ENCODE measurements at places on chromosomes 2 and 18.

- no peak for DNase-seq
Observed at GRCh38 chr2:226664140-226664539, 135.5 kb downstream of the IRS1 start.

DNA sequence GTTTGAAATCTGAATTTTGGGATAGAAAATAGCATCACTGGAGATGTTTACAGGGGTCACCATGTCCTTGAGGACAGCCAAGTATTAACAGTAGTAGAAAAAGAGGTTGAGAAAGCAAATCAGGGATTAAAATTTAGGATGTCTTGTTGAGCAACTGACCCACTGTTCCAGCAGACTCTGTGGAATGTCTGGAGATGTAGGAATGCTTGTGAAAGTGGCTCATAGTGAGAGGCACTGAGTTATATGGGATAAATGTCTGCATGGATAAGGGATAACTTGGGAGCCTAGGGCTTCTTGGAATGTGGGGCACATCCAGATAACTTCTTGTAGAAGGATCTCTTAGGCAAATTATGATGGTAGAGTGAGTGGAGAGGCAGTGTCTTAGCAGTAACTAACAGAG, 495.0 kb downstream of the TMX3 start:
- DNase-seq, result no peak

DNA sequence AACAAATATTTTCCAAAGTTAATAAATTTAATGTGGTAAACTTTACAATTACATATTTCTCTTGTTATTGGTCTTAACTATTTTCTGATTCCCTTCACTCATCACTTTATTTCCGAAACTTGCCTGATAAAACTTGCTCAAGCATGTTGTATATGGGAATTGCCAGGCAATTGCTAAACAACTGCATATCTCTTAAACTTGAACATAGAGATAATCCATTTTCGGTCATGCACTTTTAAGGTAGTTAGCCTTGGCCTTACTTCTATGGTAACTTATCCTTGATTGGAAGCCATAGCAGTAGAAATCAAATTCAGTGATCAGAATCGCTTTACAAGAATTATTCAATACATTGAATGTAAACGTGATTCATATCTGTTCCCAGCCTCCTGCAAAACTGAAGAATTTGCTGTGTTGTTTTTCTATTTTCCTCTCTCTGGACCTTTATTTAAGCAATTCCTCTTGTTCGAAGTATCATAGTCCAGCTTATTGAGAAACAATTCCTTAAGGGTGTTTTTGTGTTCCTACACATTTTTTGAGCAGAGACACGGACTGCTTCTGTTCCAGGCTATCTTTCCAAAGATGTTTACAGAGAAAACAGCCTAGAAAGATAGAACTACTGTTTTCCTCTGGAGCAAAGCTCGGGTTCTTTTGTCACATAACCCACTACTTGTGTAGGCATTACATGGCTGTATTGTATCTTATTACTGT, 674.3 kb downstream of the IRS1 start:
- DNase-seq, result no peak

DNA sequence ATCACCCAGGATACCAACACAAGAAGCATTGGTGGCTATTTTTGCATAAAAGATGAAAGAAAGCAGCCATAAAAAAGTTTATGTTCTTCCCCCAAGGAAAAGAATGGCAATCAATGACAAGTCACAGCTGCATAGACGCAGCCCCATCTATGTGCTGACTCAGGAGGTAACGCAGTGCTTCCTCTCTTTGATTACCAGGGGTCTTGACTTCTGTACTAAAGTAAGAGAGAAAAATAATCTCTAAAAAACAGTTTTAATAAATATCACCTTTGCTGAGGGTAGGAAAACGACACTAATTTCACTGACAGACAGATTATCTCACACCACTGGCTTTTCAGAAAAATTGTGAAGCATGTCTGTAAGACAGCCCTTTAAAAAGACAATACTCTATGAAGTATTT, 33.9 kb upstream of the EVA1A start:
- no peak for DNase-seq

GRCh38 chr2:178943745-178944144, 106.2 kb downstream of the CCDC141 start:
- DNase-seq, result no peak

- DNase-seq, result peak; percentile 51
Observed at GRCh38 chr2:64750001-64750816, 96.5 kb upstream of the SERTAD2 start.

DNA sequence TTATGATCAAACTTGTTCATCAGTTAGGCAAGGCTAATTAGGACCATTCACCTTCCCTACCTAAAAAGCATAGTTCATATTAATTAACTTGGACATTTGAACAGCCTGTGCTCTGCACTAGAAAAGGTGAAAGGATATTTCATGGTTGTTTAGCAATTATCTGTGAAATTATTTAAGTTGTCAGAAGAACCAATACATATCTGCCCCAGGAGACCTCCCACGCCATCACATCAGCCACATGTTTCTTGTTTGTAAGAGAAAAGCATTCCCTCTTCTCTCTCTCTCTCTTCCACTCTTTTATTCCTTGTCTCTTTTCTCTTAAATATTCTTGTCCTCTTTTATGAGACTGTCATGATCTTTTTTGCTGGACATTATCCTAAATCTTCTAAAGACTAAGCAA, 282.0 kb upstream of the RND3 start:
- DNase-seq, result no peak

DNA sequence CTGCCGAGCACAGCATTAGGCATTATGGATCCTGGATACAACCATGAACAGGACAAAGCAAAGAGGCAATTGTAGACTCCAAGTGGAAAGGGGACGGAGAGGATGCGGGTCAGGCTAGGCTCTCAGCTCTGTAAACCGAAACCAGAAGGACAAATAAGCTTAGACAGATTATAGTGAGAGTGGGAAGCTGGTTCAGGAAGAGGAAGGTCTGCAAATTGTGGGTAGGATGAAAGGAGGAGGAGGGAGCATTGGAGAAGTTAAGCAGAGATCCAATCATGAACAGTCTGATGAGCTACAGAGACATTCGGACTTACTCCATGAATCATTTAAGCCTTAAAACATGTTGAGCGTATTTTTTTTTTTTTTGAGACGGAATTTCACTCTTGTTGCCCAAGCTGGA, 3.0 kb downstream of the MSH6 start:
- no peak for DNase-seq

DNA sequence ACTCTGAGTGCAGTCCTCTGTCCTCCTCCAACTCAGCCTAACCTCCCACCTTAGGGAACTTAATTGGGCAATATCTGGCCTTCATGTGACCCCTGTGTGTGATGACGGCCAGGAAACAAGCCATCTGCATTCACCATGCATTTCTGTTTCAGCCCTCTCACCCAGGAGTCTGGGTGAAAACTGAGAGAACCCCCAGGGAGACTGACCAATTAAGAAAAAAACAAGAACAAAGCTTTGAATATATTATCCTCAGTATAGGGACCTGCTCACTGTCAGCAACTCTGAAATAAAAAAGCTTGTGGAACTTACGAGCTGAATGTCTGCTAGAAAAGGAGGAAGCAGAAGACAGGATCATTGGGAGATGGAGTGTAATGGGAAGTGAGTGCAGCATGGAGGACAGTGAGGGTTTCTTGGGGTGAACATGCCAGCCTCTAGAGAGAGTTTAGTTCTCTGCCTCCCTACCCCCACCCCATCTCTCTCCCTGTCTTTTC, 9.5 kb downstream of the MAPRE2 start:
- no peak for DNase-seq

- peak; percentile 60 for DNase-seq
Observed at GRCh38 chr18:394987-395362, 105.5 kb downstream of the COLEC12 start.

- DNase-seq, result no peak
Observed at GRCh38 chr18:50289108-50289443, 1.6 kb upstream of the CXXC1 start.

- no peak for DNase-seq
Observed at GRCh38 chr2:203739351-203739750, 32.9 kb downstream of the CD28 start.

- DNase-seq, result no peak
Observed at GRCh38 chr18:8882632-8883408, 177.5 kb downstream of the MTCL1 start.

DNA sequence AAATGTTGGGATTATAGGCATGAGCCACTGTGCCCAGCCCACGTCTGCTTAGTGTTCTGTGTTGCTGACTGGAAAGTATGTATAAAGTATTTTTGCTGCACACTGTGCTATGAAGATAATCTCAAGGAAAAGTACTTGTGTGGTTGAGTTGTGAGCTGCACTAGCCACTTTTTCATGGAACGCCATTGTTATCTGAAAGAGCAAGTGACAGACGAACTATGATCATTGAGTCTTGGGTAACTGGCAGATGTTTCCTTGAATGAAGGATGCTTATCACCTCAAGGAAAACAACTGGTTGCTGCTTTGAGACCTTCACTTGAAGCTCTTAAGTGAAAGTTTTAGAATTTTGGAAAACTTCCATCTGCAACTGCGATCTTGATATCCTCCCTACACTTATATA, 82.2 kb upstream of the KCTD1 start:
- DNase-seq, result no peak

GRCh38 chr2:53040536-53041229, 726.9 kb upstream of the CHAC2 start:
- no peak for DNase-seq

GRCh38 chr2:34789169-34789568, 1190.1 kb upstream of the FAM98A start:
- no peak for DNase-seq

DNA sequence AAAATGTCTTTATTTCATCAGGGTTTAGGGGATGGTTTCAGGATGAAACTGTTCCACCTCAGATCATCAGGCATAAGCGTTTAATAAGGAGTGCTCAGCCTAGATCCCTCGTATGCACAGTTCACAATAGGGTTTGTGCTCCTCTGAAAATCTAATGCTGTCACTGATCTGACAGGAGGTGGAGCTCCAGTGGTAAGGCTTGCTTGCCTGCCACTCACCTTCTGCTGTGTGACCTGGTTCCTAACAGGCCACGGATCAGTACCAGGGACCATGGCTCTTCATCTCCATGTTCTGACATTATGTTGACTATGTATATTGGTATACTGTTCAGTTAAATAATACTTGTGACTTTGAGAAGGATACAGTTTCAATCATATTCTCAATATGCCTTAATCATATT, 41.6 kb downstream of the PPIG start:
- no peak for DNase-seq

DNA sequence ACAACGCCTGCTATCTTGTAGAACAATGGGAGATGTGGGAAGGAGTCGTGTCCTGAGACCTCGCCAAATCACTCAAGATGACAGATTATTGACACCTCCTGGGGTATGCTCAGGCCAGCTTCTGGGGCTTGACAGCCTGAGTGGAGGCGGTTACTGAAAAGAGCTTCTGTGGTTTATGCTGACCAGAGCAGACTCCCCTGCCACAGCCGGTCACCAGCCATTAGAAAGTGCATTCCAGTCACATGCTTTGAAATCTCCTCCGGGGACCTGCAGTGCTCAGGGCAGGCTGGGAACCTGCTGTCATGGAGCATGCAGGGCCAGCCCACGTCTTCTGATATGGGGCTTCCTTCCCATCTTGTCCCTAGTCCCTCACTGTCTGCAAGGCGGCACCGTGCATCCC, 215.9 kb downstream of the SEPTIN10 start:
- no peak for DNase-seq

GRCh38 chr2:86142436-86143257, 36.6 kb downstream of the PTCD3 start:
- DNase-seq, result no peak

GRCh38 chr2:122163617-122164016, 408.2 kb downstream of the TSN start:
- no peak for DNase-seq

DNA sequence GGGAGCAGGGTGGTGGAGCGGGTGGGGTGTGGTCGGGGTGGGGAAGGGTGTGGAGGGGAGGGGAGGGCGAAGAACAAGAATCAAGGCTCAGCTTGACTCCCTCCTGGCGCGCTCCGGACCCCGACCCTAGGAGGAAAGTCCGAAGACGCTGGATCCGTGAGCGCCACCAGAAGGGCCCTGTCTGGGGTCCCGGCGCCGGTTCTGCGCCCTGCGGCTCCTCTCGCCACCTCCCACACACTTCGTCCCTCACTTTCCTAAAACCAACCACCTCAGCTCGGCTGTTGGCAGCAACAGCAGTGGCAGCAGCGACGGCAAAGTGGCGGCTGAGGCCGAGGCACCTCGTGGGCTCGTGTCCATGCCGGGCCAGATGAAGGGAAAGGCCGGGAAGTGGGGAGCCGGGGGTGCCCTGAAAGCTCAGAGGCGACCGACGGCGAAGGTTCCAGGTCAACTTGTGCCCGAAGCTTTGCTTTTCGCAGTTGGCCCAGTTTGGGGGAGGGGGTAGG, 2.1 kb downstream of the KLHL14 start:
- peak; percentile 65 for DNase-seq

DNA sequence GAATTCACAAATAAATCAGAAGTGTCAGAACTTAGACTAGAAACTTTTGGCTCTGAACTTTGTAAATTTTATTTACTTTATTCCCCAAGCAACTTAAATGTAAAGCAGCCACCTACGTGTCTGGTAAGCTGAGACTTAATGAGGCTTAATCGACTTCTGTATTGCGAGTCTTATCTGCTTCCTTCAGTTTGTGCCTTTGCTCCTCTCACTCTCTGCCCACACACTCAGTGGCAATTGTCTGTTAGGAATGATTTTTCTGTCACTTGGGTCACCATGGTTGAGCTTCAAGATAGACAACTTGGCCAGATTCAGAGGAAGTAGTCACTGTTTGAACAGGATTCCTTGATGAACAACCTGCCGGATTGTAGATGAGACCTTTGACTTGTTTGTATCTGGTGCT, 691.4 kb upstream of the FSHR start:
- no peak for DNase-seq

DNA sequence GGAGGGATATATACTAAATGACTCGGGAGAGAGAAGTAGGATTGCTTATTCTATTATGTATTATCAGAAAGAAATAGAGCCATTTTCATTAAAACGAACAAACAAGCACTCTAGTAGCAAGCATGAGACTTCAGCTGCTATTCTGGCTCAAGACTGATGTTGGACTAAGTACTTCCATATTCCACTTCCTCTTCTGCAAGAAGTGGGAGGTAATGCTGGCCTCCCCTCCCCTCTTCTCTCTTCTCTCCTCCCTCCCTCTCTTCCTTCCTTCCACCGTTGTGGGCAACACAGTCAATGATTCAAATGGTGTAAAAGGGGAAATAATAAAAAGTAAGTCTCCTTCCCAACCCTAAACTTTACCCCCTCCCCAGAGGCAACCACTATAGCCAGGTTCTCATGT, 62.6 kb downstream of the EMX1 start:
- DNase-seq, result no peak

DNA sequence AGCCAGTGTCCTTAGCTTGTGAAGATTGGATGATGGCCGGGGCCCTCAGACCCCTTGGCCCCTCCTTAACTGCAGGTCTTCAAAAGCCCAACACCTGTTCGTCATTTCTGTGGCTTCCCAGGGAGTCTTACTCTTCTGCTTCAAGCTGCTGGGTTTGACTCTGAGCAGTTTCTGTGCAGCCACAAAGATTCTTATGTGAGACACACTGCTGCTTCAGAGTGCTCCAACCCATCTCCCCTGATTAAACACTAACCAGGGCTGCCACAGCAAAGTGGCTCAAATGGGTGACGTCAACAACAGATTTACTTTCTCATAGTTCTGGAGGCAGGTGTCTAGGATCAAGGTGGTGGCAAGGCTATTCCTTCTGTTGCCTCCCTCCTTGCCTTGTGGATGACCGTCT, 40.8 kb downstream of the TSN start:
- DNase-seq, result no peak

Measured in NCI-H345 (cell line).